ENCODE measurements at places on chromosomes 2 and 18.

- peak; percentile 5 for DNase-seq
Measured at GRCh38 chr2:200306931-200307723, 634 bp downstream of the SPATS2L start.

- no peak for DNase-seq
Measured at GRCh38 chr2:241986836-241987641, 117.5 kb downstream of the RTP5 start.

- no peak for DNase-seq
Measured at GRCh38 chr2:95393901-95394300, 8.6 kb upstream of the FAHD2A start.

DNA sequence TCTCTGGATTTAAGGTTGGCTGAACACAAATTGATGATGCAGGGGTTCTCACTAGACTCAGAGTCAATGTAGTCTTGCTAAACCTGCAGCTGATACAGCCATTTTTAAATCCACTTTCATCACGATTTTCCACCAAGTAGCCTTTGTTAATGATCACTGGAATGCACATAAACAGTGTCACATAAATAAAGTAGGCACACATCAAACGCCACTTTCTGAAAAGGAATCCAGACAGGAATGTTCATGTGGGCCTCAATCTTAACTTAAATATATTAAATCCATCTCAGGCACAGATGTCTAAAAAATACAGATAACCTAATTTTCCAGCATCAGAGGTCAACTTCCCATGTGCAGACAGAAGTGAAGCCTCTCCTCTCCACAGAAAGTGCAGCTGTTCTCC, 58.3 kb downstream of the LAMA1 start:
- no peak for DNase-seq

- DNase-seq: no peak
Measured at GRCh38 chr2:135822855-135823254, 14.1 kb downstream of the LCT start.

- DNase-seq: no peak
Measured at GRCh38 chr2:48728295-48728694, 27.2 kb downstream of the LHCGR start.

- no peak for DNase-seq
Measured at GRCh38 chr2:238046725-238047270, 14.0 kb upstream of the SCLY start.

GRCh38 chr18:66138642-66139041, 387.8 kb downstream of the CDH7 start:
- no peak for DNase-seq

DNA sequence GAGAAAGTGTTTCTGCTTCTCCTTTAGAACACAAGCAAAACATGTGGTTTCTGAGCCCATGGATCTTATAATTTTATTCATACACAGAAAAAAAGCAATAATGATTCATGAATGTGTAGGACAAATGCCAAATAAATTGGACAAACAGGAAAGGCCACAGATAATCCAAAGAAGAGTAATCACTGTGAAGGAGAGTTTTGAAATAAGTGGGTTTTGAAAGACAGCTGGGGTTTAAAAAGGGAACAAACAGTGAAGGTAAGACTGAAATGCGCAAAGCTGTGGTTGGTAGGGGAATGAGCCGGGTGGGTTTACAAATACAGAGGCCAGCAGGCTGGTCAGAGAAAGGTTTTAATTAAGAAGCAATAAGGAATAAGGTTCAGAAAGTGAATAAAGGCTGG, 50.0 kb upstream of the MBOAT2 start:
- DNase-seq: no peak

GRCh38 chr2:112630268-112630667, 15.5 kb upstream of the SLC20A1 start:
- no peak for DNase-seq

DNA sequence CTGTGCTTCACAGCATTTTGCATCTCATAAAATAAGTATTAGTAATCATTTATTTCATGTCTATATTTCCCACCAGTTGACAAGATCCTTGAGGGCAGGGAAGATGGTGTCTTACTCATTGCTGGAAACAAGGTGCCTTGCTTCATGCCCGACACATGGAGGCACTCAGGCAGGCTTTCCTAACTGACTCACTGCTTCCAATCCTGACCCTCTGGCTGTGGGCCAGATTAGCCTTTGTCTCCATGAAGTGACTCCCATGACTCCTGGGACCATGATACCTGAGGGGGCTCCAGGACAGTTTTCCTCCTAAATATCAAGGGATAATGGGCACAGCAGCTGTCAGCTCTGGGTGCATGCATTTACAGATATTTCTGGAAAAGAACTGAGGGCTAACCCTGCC, 275.1 kb downstream of the AGPS start:
- no peak for DNase-seq

GRCh38 chr2:133484106-133484505, 84.2 kb downstream of the NCKAP5 start:
- no peak for DNase-seq

- DNase-seq: no peak
Measured at GRCh38 chr2:181876614-181877063, 14.9 kb upstream of the ITPRID2 start.

DNA sequence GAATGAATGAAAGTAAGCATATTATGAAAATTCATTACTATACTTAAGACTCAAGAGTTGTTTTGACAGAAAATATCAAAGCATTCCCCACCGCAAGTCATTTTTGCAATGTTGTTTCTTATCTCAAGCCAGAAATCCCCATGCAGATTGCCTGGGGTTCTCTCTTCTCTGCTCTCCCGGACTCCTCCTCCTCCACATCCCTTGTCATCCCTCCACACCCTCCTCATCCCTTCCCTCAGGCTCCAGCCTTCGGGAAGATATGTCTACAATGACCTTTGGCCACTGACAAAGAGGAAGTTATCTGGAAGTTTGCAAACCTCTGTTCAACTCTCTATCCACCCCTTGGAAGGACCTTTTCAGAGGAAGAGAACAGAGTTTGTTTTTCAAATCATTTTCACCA, 11.9 kb downstream of the TFCP2L1 start:
- no peak for DNase-seq

GRCh38 chr2:18243816-18244215, 316.6 kb downstream of the RDH14 start:
- DNase-seq: no peak

DNA sequence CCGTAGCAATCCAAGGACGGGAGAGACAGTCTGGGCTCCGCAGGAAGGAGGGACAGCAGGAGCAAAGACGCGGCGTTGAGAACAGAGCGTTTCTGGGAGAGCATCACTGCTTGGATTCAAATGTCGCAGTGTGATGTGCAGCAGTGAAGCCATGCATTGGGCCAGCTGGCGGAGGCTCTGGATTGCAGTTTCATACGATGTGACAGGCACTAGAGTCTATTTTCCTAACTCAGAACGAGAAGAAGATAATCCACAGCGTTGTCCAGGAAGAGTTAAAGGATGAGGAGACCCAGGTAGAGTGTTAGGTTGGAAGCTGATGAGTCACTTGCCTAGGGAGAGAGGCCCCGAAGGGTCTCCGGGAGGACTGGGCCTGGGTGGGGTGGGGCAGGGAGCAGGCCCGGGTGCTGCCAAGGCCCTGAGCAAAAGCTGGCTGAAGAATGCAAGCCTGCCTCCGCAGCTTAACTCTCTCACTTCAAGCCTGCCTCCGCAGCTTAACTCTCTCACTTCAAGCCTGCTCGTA, 17.7 kb upstream of the SEMA4C start:
- DNase-seq: no peak

DNA sequence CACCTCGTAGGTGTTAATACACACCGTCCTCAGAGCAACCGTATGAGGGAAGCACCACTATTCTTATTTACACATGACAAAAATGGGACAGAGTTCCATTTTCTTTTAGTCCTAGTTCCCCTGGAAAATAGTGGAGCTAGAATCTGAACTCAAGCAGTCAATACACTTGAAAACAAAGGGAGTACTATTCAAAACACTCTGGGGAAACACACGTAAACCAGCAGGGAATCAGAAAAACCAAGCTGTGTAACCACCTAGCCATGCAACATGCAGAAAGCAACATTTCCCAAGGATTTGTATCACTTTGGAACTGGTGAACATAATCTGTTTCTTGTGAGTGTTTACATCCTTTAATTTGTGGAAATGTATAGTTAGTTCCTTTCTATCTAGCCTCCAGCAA, 208.2 kb downstream of the UBE2E3 start:
- no peak for DNase-seq

DNA sequence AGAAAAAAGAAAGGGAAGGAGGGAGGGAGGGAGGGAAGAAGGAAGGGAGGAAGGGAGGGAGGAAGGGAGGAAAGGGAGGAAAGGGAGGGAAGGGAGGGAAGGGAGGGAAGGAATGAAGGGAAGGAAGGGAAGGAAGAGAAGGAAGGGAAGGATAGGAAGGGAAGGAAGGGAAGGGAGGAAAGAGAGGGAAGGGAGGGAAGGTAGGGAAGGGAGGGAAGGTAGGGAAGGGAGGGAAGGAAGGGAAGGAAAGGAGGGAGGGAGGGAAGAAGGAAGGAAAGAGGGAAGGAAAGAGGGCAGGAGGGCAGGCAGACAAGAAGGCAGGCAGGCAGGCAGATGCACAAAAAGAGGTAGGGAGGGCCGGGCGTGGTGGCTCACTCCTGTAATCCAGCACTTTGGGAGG, 74.9 kb downstream of the THADA start:
- no peak for DNase-seq

GRCh38 chr2:181106229-181106628, 125.8 kb downstream of the UBE2E3 start:
- DNase-seq: no peak

DNA sequence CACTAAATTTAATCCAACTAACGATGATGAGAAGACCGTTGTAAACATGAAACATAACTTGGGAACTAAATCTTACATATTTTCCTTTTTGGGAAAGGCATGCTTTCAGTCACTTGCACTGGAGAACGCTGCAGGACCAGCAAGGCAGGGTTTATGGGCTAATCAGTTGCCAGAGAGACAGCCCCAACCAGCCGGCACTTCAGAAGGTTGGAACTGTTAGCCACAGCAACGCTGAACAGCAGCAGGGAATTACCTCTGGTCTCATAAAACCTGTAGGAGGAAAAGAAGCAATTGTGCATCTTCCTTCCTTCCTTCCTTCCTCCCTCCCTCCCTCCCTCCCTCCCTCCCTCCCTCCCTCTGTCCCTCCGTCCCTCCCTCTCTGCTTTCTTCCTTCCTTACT, 33.9 kb upstream of the SIX2 start:
- no peak for DNase-seq

DNA sequence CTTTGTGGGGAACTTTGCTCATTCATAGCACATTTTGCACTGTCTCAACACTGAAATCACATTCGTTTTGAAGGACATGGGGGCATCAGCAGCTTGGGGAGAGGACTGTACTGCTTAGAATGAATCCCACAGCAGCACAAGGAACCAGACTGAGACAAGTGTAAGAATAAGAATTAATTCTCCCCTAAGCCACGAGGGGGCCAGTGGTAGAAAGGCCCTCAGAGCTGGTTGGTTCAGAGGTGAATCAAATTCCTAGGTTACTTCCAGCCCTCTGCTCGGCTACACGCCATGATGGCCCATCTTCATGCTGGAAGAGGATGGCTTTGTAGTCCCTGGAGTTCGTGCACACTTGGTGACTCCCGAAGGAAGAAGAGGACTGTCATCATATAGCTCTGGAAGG, 12.0 kb upstream of the MC5R start:
- DNase-seq: no peak

DNA sequence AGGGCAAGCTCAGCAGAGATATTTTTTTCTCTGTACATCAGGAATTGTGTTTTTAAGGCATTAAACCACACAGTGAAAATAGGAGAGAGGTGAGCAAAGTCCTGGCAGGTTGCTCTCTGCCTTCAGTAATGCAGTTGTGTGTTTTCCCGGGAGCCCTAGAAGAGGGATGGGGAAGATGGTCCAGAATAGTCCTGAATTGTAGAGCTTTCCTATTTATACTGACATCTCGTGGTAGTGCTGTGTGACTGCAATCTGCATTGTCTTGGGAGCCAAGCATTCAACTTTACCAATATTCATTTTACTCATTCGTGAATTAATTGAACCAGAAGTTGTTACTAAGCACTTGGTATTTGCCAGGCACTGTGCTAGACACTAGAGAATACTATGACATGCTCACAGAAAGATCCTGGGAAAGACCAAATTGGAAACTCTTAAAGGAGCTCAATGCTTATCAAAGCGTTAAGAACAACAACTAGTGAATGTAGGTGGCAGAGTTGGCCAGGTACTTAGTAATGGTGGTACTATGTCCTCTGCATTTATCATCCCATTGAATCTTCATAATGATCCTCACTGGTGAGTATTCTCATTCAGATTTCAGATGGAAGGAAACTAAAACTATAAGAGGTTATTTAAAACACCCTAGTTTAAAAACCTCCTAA, 214.6 kb downstream of the TRIB2 start:
- DNase-seq: no peak

GRCh38 chr2:240789051-240789453, 31.0 kb downstream of the KIF1A start:
- DNase-seq: no peak

GRCh38 chr2:73101626-73102256, 11.0 kb downstream of the RAB11FIP5 start:
- no peak for DNase-seq

GRCh38 chr18:5251117-5251516, 44.4 kb downstream of the ZBTB14 start:
- no peak for DNase-seq

- DNase-seq: no peak
Measured at GRCh38 chr2:11498543-11499034, 32.6 kb upstream of the E2F6 start.

DNA sequence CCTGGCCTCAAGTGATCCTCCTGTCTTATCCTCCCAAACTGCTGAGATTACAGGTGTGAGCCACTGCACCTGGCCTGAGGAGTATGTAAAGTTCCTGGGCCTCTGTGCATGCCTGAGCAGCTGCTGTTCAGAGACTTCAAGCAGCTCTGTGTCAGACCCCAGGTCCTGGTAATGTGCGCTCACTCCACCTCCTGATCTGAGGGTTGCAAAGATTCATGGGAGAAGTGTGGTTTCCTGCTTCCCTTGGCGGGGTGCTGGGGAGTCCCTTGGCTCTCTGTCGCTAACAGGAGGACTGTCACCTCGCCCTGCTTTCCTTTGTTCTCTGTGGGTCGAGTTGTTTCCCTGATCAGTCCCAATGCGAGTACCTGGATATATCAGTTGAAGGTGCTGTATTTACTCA, 8.6 kb upstream of the IL36A start:
- peak; percentile 53 for DNase-seq

- DNase-seq: no peak
Measured at GRCh38 chr2:144999071-144999875, 479.4 kb upstream of the ZEB2 start.

- DNase-seq: no peak
Measured at GRCh38 chr2:201972621-201973255, 60.9 kb upstream of the FZD7 start.
